ENCODE measurements at places on chromosomes 7 and 10.

GRCh38 chr7:50531401-50531911 lies 33.7 kb downstream of the DDC start:
- H3K27me3 ChIP-seq: peaks cover 14% of the 10 kb centered on the region
- H3K36me3 ChIP-seq: no peaks in the 10 kb centered on the region
- no peak for DNase-seq
- H3K27ac ChIP-seq: no peak overlapping the region
- no peaks in the 10 kb centered on the region for H3K4me1 ChIP-seq
- H3K4me3 ChIP-seq: no peak overlapping the region

DNA sequence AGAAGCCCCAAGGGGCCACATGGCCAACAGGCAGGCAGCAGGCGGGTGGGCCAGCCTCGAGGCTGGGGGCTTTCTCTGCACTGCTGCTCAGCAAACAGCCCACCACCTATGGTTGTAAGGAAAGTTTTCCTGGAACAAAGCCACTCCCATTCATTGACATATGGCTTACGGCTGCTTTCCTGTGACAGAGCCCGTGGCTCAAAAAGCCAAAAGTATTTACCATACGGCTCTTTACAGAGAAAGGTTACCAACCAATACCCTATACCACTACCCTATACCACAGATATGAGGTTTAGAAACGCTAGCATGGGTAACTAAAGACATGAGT lies 152.7 kb downstream of the MAD1L1 start:
- DNase-seq: no peak
- H3K27me3 ChIP-seq: no peaks in the 10 kb centered on the region
- peaks cover 8% of the 10 kb centered on the region for H3K36me3 ChIP-seq
- H3K4me1 ChIP-seq: peaks cover 14% of the 10 kb centered on the region
- H3K4me3 ChIP-seq: no peak overlapping the region

- H3K27ac ChIP-seq: no peak overlapping the region
- DNase-seq: no peak
- H3K36me3 ChIP-seq: no peaks in the 10 kb centered on the region
- no peaks in the 10 kb centered on the region for H3K4me1 ChIP-seq
Measured at GRCh38 chr7:124420367-124420766, 345.2 kb downstream of the GPR37 start.

GRCh38 chr7:46230990-46231305 lies 309.9 kb upstream of the IGFBP3 start:
- no peak overlapping the region for H3K4me3 ChIP-seq
- no peak overlapping the region for H3K27ac ChIP-seq
- no peak for DNase-seq
- H3K36me3 ChIP-seq: no peaks in the 10 kb centered on the region
- no peaks in the 10 kb centered on the region for H3K4me1 ChIP-seq

- H3K4me3 ChIP-seq: peak overlapping the region; percentile 34
- no peaks in the 10 kb centered on the region for H3K27me3 ChIP-seq
- no peak for DNase-seq
- H3K4me1 ChIP-seq: peaks cover 55% of the 10 kb centered on the region
- H3K36me3 ChIP-seq: peaks cover 44% of the 10 kb centered on the region
Measured at GRCh38 chr7:6379886-6380285, 67.9 kb downstream of the DAGLB start.

GRCh38 chr7:36796850-36797536 lies 72.7 kb upstream of the AOAH start:
- no peaks in the 10 kb centered on the region for H3K27me3 ChIP-seq
- no peak overlapping the region for H3K27ac ChIP-seq
- DNase-seq: no peak
- H3K36me3 ChIP-seq: no peaks in the 10 kb centered on the region

DNA sequence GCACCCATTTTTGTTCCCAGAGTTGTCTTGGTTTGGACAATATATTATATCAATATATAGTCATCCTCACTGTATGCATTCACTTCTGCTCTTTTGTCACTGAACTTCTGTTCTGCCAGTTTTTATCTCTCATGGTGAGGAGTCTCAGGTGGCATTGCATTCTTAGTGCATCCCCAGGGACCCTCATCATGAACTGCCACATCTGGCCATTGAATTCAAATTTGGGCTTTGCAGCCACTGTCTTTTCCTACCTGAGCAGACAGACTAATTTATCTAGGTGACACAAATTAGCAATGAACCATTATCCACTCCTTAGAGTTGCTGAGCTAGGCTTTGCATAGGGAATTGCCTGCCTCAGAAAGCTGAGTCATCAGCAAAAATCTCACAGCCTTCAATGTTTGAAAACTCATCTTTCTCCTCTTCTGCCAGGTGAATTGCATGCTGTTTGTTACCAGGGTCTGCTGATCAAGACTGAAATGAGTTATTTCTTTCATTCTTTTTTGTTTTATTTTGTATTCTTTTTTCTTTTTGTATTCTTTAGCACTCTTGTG lies 316.8 kb upstream of the MTPN start:
- H3K4me1 ChIP-seq: no peaks in the 10 kb centered on the region
- no peak for DNase-seq
- no peaks in the 10 kb centered on the region for H3K36me3 ChIP-seq
- H3K4me3 ChIP-seq: no peak overlapping the region
- no peak overlapping the region for H3K27ac ChIP-seq

DNA sequence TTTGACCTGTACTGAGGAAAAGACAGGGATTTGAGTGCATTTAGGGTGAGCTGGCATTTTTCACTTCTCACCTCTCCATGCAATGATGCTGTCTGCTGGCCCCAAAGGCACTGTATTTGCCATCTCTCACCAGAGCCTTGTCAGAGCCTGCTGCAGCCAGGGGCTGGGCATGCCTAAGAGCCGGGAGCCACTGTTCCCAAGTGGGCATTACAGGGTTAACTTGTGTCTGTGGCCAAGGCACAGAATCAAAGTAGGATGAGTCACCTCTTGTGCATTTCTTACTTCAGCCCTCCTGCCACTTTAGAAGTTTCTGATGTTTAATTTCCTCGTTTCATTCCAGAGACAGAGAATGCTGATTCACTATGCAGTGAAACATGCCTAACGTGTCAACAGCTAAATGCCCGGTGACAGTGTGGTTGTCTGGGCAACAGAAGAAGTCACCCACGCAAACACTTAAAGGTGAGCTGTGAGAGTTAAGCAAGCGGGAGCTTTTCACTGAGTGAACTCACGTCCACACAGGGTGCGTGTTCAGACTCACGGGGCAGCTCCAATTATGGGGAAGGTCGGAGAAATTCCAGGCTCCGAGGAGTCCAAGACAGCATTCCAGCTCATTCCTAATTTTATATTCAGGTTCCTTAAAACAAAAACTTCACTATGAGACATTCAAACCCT lies 57.1 kb upstream of the IGFBP3 start:
- no peaks in the 10 kb centered on the region for H3K4me1 ChIP-seq
- H3K36me3 ChIP-seq: no peaks in the 10 kb centered on the region
- H3K27me3 ChIP-seq: no peaks in the 10 kb centered on the region
- DNase-seq: no peak

- peaks cover 3% of the 10 kb centered on the region for H3K36me3 ChIP-seq
- H3K4me3 ChIP-seq: no peak overlapping the region
- H3K27ac ChIP-seq: no peak overlapping the region
- no peak for DNase-seq
- H3K4me1 ChIP-seq: no peaks in the 10 kb centered on the region
Measured at GRCh38 chr7:151141311-151141854, 26.1 kb downstream of the GBX1 start.

DNA sequence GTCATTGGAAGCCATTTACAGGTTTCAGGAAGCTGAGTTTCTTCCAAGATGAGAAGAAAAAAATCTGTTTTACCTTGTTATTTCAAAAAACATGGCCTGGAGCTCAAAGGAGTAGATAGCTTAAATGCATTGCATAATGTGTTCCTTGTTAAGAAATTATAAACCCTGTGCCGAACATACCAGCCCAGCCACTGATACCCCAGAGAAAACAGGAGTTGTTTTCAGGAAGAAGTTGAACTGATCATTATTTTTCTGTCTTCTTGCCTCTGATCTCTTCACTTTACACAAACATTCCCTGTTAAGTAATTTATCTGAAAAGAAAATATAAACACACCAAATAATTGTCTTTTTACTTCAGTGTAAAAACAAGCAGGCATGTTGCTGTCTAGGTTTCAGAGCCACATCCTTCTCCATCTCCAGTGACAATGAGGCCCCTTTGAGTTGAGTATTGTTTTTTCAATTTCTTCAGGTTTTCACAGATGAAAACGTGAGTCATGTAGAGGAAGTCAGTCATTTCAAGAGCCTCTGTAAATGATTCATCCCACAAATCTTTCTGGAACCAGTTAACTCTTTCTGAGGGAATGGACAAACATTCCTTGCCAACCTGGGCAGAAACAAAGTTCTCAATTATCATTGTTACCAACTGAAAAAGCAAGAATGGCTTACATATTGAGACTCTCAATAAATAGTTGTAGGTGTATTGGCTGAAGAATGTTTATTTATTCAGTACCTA lies 244.2 kb downstream of the IPMK start:
- no peaks in the 10 kb centered on the region for H3K27me3 ChIP-seq
- no peak for DNase-seq
- no peak overlapping the region for H3K27ac ChIP-seq
- H3K4me1 ChIP-seq: no peaks in the 10 kb centered on the region

DNA sequence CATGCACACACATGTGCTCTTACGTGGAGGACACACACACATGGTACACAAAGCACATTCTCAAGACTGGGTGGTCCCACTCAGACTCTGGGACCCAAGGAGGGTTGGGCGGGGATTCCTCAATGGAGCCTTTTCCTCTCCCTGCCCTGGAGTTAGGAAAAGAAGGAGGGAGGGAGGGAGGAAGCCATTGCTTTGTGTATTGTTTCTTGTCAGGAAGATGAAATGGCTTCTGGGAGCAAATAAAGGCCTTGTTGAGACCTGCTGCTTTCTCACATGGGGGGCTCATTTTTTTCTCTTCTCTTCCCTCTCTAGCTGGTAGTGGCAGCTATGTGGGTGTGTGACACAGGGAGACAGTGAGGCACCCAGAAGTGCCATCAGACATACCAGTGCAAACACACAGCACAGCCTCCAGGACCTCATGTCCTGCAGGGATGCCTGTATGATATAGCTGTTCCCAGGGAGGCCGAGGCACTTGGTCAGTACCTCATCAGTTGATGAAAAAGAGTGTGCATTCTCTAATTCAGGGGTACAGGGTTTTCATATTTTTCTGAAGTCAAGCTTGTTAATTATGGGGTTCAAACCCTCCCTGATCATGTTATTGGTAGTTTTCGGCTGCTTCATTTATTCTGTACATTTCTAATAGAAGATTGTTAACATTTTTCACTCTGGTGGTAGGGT lies 5.7 kb downstream of the AQP1 start:
- no peak overlapping the region for H3K27ac ChIP-seq
- H3K4me3 ChIP-seq: no peak overlapping the region
- H3K4me1 ChIP-seq: no peaks in the 10 kb centered on the region
- DNase-seq: no peak
- H3K27me3 ChIP-seq: peaks cover 21% of the 10 kb centered on the region

DNA sequence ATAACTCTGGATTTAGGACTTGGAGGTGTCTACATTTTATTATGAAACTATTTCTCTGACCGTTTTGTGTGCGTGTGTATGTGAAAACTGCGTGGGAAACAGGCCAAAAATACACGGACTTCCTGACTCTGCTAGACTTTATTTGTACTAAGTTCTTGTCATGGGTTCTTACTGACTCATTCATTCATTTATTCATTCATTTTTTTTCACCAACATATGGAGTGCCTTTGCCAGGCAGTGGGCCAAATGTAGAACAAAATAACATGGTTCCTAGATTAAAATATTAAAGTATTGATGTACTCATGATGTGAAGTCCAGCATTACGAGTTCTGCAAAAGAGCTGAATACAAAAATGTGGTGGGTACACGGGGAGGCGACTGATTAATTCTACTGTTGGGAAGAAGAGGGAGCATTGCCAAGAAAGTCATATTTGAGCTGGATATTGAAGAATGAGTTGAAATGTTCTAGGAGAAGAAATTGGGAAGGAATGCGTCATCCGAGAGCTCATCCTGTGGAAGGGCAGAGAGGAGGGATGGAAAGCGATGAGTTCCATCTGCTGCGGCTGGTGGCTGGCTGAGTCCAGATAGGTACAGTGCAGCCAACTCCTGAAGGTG lies 24.6 kb downstream of the CACNB2 start:
- no peak overlapping the region for H3K4me3 ChIP-seq
- H3K27me3 ChIP-seq: no peaks in the 10 kb centered on the region
- no peak for DNase-seq
- no peaks in the 10 kb centered on the region for H3K4me1 ChIP-seq
- H3K36me3 ChIP-seq: no peaks in the 10 kb centered on the region

DNA sequence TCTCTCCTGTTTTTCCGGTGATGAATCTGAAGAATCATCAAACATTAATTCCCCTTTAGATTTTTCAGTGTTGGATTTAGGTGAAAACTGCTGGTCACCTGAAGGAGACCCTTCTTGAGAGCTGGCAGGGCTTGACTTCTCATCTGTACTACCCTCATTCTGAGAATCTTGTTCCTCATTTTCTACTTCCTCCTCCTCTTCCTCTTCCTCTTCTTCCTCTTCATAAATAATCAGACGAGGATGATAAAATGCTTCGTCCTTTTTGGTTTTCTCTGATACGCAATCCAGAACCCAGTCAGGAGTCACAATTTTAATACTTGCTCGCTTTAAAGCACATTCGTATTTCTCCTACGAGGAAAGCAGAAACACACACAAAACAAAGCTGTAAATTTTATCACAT lies 26.9 kb downstream of the PAXIP1 start:
- H3K27ac ChIP-seq: no peak overlapping the region
- no peak overlapping the region for H3K4me3 ChIP-seq
- DNase-seq: no peak
- peaks cover 20% of the 10 kb centered on the region for H3K4me1 ChIP-seq
- H3K36me3 ChIP-seq: peaks cover 27% of the 10 kb centered on the region

- H3K27ac ChIP-seq: no peak overlapping the region
- H3K4me1 ChIP-seq: peaks cover 18% of the 10 kb centered on the region
- no peak for DNase-seq
Measured at GRCh38 chr10:74194999-74195398, 44.0 kb downstream of the ADK start.

- peaks cover 79% of the 10 kb centered on the region for H3K27me3 ChIP-seq
- no peaks in the 10 kb centered on the region for H3K36me3 ChIP-seq
- DNase-seq: no peak
- H3K4me1 ChIP-seq: peaks cover 13% of the 10 kb centered on the region
- no peak overlapping the region for H3K27ac ChIP-seq
Measured at GRCh38 chr10:14173391-14173705, 157.4 kb downstream of the FRMD4A start.

- no peak overlapping the region for H3K27ac ChIP-seq
- no peaks in the 10 kb centered on the region for H3K4me1 ChIP-seq
- H3K27me3 ChIP-seq: peaks cover 45% of the 10 kb centered on the region
- H3K4me3 ChIP-seq: no peak overlapping the region
Measured at GRCh38 chr7:3495530-3495929, 194.5 kb downstream of the SDK1 start.

Measured in effector memory CD8-positive, alpha-beta T cell (primary cell).